Kasumi-1 (cell line): ENCODE measurements at places on chromosomes 3 and 15.

DNA sequence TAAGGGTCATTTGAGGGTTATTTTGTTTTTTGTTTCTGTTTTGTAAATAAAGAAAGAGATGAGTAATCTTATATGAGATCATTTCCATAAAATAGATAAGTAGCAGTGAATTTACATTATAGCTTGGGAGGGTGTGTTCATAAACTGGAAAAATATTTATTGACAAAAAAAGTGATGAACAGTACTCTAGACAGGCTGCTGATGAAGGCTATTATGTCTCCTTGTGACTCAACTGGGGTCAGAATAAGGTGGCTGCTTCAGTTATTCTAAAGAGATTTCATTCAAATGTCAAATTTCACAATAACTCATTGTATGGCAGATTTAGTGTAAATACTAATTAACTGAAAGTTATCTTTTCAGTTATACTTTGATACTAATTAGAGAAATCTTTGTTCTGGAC, 251.1 kb upstream of the CMC1 start:
- no peak for DNase-seq

DNA sequence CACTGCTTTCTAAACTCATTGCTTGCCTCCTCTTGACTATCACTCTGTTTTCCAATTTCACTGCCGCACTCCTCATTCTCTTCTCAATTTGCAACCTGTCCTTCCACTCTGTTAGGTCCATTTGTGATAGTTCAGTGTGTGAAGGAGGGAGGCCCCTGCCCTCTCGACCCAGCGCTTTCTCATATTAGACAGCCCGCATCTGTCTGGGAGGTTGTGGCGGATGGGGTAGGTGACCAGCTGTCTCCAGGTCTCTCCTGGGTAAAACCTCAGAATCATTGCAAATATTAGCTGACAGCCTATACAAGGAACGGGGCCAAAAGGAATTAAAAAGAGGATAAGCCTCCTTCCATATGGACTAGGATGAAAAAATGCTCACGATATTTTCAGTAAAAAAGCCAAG, 358.3 kb downstream of the SHQ1 start:
- no peak for DNase-seq

DNA sequence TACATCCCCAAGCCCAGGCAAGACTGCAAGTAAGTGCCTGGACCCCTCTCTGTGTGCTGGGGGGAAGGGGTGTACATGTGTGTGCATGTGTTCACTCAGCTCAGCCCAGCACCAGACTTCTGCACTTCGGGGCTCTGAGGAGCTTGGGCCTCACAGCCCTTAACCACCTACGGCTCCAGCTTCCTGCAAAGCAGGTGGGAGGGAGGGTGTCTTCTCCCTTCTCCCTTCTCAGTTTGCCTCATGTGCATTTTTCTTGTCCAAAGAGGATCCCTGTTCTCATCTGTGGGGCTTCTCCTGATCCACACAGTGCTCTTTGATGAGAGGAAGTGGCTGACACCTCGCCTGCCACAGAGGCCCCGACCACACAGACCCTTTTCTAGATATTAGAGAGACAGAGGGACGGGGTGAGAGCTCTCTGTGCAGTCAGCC, 69.3 kb downstream of the MESD start:
- DNase-seq: no peak

DNA sequence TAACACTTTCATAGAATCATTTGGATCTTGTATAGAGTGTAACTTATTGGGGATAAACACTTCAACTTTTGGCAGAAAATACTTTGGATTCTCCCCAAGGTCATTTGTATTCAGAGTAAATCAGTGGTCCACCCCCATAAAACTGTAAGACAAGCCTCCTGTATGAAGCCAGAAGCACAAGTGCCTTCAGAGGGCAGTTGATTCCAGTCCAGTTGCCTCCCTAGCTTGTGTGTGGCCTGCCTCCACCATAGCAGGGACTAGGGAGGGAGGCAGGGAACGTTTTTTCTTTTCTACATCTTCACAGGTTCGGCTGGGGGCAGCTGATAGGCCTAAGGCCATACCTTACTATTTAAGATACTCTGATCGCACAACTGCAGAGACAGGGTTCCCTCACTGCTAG, 11.6 kb downstream of the GORASP1 start:
- DNase-seq: no peak

DNA sequence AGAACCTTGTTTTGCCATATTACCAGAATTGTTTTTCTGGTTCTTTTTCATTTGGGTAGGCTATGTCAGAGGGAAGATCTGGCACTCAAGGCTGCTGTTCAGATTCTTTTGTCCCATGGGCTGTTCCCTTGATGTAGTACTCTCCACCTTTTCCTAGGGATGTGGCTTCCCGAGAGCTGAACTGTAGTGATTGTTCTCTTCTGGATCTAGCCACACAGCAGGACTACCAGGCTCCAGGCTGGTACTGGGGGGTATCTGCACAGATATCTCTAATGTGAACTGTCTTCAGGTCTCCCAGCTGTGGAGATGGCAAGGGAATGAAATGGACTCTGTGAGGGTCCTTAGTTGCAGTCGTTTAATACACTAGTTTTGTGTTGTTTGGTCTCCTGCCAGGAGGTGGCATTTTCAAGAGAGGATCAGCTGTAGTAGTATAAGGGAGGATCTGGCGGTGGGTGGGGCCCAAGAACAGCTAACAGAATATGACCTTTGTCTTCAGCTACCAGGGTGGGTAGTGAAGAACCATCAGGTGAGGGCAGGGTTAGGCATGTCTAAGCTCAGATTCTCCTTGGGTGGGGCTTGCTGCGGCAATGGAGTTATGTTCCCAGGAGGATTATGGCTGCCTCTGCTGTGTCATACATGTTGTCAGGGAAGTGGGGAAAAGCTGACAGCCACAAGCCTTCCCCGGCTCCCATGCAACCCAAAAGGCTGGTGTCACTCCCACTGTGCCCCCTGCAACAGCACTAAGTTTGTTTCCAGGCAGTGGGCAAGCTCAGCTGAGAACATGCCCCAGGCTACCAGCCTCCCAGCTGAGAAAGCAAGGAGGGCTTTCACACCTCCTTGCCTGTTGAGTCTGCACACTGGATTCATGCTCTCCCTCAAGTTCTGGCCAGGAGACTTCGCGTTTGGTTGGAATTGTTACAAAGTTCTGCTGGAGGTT, 252.5 kb downstream of the ISL2 start:
- no peak for DNase-seq

- no peak for DNase-seq
These were observed 92.0 kb downstream of the FOXB1 start for GRCh38 chr15:60096157-60096556.

DNA sequence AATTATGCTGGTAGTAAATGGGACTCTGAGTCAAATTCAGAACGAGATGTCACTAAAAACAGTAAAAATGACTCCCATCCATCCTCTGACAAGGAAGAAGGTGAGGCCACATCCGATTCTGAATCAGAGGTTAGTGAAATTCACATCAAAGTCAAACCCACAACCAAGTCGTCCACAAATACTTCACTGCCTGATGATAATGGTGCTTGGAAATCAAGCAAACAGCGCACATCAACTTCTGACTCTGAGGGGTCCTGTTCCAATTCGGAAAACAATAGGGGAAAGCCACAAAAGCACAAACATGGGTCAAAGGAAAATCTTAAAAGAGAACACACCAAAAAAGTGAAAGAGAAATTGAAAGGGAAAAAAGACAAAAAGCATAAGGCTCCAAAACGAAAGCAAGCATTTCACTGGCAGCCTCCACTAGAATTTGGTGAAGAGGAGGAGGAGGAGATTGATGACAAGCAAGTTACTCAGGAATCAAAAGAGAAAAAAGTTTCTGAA, 15.1 kb upstream of the ZBTB47 start:
- no peak for DNase-seq

GRCh38 chr3:32374788-32375595, 16.7 kb upstream of the CMTM7 start:
- peak; percentile 84 for DNase-seq

DNA sequence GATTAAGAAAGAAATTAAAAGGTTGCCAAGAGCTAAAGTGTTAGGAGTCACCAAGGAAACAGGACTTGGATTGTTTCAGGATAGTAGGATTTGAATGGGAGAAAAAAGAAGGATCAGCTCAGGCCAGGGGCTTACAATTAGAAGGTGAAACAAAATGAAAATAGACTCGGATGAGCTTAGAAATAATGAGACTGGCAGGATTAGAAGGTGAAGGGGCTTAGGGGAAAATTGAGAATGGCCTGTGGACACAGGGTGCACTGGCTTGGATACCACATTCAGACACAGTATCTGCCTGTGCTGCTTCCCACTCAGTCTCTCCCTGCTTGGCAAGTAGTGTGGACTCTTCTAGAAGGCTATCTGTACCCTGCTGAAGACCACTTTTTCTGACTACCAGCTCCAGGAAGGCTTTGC, 206.1 kb upstream of the ATP10A start:
- no peak for DNase-seq

- no peak for DNase-seq
These were observed 14.1 kb downstream of the CLDN1 start for GRCh38 chr3:190308154-190308553.

- no peak for DNase-seq
These were observed 252.6 kb downstream of the KLF13 start for GRCh38 chr15:31579282-31579681.

DNA sequence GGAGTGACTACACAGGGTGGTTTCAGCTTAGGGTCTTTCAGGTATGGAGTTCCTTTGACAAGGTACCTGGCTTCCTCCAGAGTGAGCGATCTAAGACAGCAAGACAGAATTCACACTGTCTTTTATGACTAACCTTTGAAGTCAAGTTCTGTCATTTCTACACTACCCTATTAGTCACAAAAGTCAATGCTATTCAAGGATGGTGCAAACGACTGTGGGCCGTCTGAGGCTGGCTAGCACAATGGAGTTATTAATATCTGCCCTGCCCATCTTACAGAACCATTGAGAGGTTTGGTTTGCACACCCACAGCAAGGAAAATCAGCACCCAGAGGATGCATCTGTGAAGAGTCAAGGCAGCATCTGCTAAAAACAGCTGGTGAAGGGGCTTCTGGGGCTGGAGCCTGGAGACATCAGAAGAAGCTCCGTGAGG, 62.9 kb upstream of the XCR1 start:
- DNase-seq: no peak

GRCh38 chr3:128289534-128289933, 136.3 kb downstream of the EEFSEC start:
- DNase-seq: no peak

DNA sequence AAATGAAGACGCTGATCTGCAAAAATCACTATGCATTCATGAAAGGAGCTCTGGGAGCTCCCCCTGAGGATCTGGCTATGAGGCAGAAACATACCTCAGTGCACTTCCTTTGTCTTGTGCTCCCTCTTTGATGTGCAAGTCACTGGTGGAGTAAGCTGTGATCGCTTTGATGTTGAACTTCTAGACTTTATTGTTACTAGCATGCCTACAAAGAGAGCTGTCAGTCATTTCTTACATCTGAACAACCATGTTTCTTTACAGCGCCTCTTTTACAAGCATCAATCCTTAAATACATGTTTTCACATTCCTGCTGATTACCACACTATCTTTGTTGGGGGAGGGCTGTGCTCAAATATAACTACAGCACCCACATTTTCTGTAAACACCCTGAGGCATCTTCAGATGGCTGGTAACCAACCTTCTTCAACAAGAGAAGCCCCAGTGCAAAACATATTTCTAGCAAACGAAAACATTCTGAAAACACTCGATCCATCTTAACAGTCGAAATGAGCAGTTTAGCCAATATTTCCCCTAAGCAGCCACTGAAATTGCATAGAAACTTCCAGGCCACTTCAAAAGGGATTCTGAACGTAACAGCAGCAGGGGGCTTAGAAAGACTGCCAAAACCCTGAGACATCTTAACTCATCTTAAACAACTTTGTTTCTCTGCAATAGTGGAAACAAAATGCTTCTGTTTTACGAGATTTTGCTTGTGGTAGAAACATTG, 101.9 kb upstream of the ICE2 start:
- no peak for DNase-seq

GRCh38 chr3:69748503-69748902, 9.2 kb downstream of the MITF start:
- DNase-seq: no peak

GRCh38 chr15:39361497-39361896, 219.4 kb upstream of the THBS1 start:
- no peak for DNase-seq

GRCh38 chr3:190167936-190168680, 47.4 kb upstream of the P3H2 start:
- no peak for DNase-seq

- no peak for DNase-seq
These were observed 5.7 kb upstream of the BNIP2 start for GRCh38 chr15:59694779-59695178.

DNA sequence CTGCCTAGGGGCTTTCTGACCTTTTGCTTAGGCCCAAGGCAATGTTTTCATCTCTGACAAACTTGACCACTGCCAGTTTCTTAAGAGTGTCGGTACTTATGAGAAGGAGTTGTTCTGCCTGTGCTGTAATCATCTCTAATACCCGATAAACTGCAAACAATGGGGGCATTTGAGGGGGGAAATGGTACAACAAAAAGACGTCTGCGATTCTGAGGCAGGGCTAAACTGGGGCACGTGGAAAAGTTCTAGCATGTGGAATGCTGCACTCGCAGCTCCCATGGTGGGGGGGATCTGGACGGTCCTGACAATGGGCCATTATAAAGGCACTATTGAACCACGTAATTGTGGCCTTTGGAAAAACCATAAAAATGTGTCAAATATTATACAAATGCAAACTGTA, 73.1 kb upstream of the SAMMSON start:
- DNase-seq: no peak
